RPMI7951 (cell line): ENCODE measurements at places on chromosomes 4 and X. TPM values are rescaled to one million over a fixed set of nuclear protein-coding genes. Genes with fewer than 3 reads are reported as not detected.

- DNase-seq = no peak
Observed at GRCh38 chr4:47531954-47532321, 46.9 kb downstream of the ATP10D start.

GRCh38 chrX:152204919-152205318 lies 66.5 kb upstream of the MAGEA10 start:
- DNase-seq = no peak

GRCh38 chr4:56540826-56541225 lies 35.2 kb downstream of the ARL9 start:
- no peak for DNase-seq

- DNase-seq = no peak
Observed at GRCh38 chrX:110444996-110445395, 86.3 kb downstream of the RTL9 start.

The DTHD1 gene
- not detected in 2 replicates for total RNA-seq

GRCh38 chr4:152676052-152676854 lies 3.5 kb downstream of the TMEM154 start:
- DNase-seq = no peak

DNA sequence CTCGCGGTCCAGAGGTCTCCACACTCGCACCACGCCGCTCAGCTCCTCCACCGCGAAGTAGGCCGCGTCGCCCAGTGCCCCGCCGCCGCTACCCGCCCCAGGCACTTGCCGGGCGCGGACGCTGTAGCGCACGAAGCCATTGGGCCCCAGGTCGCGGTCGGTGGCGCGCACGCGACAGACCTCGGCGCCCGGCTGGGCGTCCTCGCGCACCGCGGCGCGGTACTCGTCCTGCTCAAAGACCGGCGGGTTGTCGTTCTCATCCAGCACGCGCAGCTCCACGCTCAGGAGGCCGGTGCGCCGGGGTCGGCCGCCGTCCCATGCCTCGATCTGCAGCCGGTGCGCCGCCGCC lies 1.4 kb downstream of the DCHS2 start:
- no peak for DNase-seq

DNA sequence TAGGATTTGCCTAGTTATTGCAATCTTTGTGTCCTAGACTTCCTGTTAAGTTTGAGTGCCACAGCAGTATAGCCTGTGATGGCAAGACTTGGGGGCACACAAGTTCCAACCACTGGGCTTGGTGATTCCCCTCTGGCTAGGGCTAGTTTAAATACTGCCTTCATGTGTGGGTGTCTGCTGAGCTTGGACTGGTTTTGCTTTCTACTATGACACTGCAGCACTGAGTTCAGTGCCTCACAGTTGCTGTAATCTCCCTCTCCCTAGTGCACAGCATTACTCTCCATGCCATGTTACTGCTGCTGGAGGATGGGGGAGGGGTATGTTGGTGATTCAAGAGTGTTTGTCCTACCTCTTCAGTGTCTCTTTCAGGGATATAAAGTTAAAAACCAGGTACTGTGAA lies 379.6 kb downstream of the IL15 start:
- DNase-seq = no peak

DNA sequence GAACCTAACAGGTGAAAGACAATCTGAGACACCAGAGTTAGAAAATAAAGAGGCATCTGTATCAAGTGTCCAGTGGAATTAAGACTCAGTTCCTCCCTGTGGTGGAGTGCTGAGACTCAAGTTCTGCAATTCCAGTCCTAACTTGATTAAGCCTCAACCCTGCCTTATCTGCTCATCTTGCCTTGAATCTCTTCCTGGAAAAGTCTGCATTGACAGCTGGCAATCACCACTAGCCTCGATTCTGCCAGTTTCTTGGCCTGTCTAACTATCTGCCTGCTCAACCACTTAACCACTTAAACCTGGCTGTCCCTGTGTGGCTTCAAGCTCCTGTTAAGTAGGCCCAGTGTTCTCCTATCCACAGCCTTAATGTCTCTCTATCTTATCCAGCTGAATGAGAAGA lies 22.4 kb upstream of the NEIL3 start:
- DNase-seq = no peak

GRCh38 chr4:97664741-97665140 lies 478.5 kb downstream of the STPG2 start:
- no peak for DNase-seq

DNA sequence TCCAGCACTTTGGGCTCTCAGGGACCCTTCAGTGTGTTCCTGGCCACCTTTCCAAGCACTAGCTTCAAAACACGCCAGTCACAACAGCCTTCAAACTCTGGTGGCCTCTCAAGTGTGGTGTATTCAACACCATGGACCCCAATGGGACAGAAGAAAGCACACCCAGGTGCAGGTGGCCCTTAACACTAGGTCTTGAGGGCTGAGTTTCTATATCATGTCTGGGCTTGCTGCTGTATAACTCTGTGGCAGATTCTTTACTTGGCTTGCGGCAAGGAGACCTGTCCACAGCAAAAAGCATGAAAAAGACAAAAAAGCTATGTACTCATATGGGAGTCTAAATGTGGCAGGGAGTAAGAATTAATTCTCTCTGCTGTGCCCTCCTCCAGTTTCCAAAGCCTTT lies 23.1 kb downstream of the MSL3 start:
- DNase-seq = no peak

DNA sequence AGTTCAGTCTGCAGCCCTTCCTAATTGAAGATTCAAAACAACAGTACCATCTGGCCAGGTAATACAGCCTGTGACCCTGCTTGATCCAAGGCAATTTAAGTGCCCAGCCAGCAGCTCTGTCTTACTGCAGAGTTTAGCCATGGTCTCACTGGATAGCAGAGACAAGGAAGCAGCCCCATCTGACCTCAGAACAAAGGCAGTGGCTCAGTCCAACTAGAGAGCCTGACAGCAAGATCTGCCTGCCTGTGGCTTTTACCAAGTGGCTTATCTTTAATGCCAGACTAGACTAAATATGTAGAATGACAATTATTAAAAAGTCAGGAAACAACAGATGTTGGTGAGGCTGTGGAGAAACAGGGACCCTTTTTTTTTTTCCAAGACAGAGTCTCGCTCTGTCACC lies 293.4 kb downstream of the DTHD1 start:
- no peak for DNase-seq

DNA sequence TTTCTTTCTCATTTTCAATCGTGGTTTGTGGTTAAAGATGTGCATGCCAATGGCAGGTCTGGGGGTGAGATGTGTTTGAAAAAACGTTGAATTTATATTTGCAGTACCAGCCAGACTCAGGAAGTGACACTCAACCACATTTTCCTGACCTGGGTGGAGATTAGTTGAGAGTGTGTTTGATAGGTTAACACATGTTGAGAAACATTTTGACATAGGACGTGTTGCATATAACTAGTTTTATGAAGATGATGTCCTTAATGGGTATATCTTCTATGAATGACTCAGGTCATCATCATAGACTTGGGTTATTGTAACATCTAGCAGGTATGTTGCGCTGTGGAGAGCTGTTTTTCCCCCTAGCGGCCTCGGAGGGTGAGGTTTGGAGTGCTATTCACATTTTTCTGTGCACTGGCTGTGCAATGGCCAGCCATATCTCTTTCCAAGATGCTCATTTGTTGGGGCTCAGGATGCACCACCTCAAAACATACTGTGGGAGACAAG lies 21.7 kb upstream of the CD38 start:
- DNase-seq = peak; percentile 57

DNA sequence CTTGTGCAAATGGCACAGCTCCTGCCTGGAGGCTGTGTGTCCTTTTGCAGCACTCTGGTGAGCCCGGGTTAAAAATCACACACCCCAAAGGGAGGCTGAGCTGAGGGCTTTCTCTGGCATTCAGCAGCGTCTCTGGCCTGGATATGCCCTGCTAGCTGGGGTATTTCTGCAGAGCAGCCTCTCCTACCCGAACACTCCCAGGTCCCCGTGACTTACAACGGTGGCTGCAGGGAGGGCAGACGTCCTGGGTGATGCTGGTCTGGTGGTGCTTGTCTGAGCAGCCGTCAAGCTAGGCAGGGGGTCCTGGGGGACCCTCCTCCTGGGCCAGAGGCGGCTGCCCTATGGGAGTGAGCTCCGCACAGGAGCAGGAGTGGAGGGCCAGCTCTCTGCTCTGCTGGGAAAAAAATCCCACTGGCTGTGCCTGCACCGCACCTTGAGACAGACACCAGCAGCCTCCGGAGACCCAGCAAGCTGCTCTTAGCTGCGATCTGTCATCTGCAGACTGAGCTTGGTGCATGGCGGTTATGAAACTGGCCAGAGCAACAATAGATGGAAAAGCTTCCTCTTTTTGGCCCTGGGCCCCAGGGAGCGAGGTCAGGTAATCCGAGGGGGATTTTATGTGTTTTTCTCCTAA lies 41.3 kb upstream of the ASMTL start:
- no peak for DNase-seq

DNA sequence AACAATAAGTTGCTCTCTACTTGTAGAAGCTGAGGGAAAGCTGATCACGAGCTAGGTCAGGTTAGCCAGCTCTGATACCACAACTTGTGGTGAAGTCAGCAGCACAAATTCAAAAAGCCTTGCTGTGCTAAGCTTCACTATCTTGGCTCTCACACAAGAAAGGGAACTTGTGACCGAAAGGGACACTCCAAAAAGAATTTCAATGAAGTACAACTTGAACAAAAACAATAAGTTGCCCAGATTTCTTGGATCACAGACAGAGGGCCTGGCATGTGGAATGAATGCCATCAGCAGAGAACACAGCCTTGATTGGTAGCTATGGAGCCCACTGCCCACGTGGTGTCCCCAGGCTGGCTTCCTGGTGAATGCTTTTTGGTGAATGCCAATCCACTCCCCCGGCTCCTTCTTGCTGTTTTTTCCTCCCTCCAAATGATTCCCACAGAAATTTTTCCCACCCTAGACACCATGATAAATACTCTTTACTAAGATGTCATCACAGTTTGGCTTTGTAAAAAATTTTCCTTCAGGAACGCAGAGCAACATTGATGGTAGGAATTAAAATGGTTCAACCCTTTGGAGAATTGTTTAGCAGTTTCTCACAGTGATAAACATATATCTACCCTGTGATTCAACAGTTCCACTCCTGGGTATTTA lies 82.6 kb downstream of the ANXA3 start:
- DNase-seq = peak; percentile 26

The EDA gene
- total RNA-seq = under 0.01 and 0.10 TPM in 2 replicates

- no peak for DNase-seq
Observed at GRCh38 chrX:8418301-8418700, 46.3 kb upstream of the VCX3B start.

- no peak for DNase-seq
Observed at GRCh38 chr4:6207602-6208001, 7.3 kb upstream of the JAKMIP1 start.

The BEX2 gene
- 0.20 TPM in 1 of 2 replicates, not detected in the other for total RNA-seq

- no peak for DNase-seq
Observed at GRCh38 chrX:119479845-119480244, 11.6 kb downstream of the SLC25A5 start.

The NAAA gene
- 34.6 and 42.4 TPM in 2 replicates for total RNA-seq

- DNase-seq = no peak
Observed at GRCh38 chrX:29071525-29072320, 484.5 kb downstream of the IL1RAPL1 start.

DNA sequence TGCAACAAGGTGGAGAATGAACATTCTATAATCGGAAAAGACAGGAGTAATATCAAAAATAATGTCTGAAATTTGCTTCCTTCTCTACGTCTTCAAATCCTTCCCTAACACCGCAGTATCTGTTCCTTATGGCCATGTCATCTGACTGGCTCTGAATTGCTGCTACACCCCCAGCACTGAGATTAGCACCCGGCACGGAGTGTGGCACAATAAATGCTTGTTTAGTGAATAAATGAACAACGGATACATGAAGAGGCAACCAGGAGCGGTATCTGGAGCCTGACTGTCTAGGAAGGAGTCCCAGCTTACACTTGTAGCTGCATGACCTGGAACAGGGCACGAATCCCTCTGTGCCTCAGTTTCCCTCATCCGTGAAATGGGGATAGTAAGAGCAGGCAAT lies 164.3 kb downstream of the AFAP1 start:
- DNase-seq = no peak
